ENCODE measurements at places on chromosomes 11 and 22.

GRCh38 chr22:48750826-48751440 is 1076.7 kb downstream of the BRD1 start:
- DNase-seq, result no peak

GRCh38 chr11:746289-747157 is 741 bp upstream of the TALDO1 start:
- DNase-seq, result no peak

- no peak for DNase-seq
Observed at GRCh38 chr11:121561240-121561639, 108.5 kb upstream of the SORL1-AS1 start.

DNA sequence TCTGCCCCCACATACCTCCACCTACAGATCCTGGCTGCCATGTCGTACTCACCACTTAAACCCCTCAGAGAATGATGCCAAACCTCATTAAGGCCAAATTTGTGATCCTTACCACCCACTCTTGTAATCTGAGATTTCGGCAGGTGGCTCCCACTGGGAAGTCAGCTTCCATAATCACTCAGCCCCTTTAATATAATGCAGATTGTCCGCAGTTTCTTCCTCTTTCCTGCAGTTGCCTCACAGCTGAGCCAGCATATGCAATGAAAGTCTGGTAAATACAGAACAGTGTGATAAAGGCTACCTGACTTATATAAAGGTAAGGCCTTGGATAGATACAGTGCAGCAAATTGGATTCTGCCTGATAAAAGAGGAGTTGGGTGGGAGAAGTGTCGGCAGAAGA is 515.2 kb upstream of the TENM4 start:
- DNase-seq, result no peak

- DNase-seq, result no peak
Observed at GRCh38 chr11:58567889-58568512, 7.7 kb downstream of the LPXN start.

GRCh38 chr11:97428247-97428790 is 1038.5 kb downstream of the JRKL start:
- DNase-seq, result no peak

- DNase-seq, result no peak
Observed at GRCh38 chr11:57276169-57276970, 39.3 kb upstream of the APLNR start.

GRCh38 chr11:117519590-117519989 is 191.9 kb downstream of the CEP164 start:
- DNase-seq, result no peak

DNA sequence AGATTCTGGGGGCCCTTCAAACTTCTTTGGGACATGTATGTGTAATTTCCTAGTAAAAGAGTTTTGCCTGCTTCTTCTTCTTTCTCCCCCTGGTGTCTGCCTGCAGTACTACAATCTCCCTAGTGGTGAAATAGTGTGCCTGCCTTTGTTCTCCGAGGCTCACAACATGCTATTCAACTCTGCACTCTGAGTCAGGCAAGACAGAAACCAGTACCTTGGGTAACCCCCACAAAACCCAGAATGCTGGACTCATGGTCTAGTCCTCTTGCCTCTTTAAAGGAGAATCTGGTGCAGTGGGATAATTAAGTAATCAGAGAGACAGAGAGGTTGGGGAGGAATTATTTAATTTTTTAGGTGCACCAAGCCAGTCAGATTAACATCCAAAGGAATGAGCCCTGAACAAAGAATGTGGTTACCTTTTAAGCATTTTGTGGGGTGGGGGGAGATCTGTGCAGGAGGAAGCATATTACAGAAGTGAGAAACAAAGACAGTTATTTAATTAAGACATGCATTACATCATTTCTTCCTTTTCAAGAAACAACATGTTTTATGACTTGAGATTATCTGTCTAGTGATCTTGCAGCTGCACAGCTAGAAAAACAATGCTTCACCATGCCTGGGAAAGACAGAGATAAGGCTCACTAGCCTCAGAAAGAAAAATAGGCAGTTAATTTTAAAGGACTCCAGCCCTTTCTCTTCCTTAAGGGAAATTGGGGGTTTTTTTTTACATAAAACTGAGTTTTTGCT is 11.0 kb upstream of the MS4A6A start:
- no peak for DNase-seq

DNA sequence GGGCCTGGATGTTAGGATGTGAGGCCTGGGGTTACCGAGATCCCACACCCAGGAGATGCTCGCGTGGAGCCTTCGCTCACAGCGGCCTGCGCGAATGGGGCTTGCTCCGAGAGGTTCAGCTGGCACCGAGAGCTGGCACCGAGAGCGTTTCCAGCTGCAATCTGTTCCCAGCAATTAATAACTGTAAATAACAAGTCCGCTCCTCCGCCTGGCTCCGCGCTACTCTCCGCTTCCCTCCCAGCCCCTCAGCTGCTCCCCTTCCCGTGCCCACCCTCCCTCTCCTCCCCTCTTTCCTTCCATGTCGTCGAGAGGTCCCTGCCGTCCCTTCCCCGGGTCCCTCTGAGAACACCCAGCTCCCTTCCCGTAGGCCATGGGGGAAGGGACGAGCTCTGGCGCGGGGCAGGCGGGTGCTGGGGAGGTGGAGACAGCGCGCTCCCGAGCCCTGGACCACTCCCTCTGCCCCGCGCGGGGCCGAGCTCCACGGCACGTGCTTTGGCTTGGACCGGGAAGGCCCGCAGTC is 110.8 kb downstream of the WNT7B start:
- DNase-seq, result no peak

- DNase-seq, result no peak
Observed at GRCh38 chr22:38501797-38502672, 4.1 kb downstream of the DDX17 start.

GRCh38 chr22:37431801-37432707 is 4.8 kb upstream of the ELFN2 start:
- DNase-seq, result no peak

DNA sequence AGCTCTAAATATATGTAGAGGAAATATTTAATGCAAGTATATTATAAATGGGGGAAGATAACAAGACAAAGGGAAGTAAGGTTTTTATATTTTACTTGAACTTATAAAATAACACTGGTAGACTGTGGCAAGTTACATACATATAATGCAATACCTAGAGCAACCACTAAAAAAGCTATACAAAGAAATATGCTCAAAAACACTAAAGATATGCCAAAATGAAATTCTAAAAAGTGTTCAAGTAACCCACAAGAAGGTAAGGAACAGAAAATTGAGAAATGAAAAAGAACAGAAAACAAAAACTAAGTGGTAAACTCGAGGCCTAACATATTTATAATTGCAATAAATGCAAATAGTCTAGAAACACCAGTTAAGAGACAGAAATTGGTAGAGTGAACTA is 32.5 kb downstream of the BTG4 start:
- no peak for DNase-seq

GRCh38 chr22:39546889-39547586 is 14.5 kb upstream of the RPS19BP1 start:
- DNase-seq, result no peak

DNA sequence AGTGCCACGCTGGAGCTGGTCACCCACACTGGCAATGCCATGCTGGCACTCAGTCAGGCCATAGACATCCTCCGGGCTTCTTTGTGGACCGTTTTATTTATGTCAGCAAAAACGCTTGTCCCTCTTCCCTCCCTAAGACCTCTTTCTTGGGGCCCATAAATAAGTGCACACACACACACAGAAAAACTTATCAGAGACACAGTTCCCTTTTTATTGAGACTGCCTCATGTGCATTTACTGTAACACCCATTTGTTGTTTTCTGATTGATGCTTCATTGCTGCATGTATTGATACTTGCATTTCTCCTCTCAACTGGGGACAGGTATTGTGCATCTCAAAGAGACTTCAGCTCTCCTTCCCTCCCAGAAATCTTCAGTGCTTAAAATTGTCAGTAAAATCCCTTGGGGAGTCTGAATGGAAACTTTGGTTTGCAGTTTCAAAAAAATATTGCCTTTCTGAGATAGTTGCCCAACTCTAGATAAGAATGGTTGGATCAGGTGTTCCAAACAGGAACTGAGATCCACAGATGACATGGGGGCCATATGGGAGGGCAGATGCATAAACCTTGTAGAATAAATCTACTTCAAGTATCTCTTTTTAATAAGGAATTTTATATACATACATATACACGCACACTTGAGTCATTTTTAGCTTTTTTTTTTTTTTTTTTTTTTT is 50.9 kb downstream of the PPP2R1B start:
- DNase-seq, result no peak

- DNase-seq, result no peak
Observed at GRCh38 chr11:10474551-10474950, 19.5 kb downstream of the AMPD3 start.

DNA sequence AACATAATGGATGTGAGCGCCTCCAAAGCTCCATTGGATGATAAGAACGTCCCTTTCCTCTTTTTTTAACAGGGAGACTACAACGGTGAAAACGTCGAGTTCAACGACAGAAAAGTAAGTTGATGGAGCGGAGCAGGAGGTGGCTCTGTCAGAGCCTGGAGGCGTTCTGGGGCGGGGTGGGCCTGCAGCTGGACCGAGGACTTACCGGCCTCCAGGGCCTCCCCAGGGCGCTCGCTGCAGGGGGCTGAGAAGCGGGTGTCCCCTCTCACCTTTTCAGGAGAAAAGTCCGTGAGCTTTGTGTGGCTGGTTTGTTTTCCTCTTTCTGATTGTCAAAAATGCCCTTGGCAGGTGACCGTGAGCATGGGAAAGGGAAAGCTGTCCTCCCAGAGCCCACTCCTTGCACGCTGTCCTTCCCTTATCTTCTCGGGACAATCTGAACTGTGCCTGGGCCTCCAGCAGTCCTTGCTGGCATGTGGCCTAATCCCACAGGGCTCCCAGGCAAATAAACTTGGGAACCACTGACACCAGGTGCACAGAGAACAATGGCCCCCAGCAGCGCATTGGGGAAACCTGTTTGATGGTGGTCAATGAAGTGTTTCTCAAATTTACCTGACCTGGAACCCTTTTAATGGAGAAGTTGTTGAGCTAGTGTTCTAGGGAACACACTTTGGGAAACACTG is 38.4 kb downstream of the ANO1 start:
- no peak for DNase-seq

DNA sequence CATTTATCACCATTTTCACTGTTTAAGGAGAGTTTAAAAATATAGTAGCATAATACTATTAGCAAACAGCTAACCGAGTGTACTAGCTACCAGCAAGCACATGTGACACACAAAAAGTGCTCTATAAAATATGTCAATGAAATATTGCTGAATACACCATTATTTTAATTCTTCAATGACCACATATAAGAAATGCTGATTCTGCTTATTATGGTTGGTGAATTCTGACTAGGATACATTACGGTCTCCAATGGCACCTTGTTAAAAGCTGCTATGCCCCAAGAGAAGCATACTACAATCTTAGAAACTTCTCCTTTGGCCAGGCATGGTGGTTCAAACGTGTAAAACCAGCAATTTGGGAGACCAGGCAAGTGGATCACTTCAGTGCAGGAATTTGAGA is 129.8 kb downstream of the MRTFA start:
- DNase-seq, result no peak

DNA sequence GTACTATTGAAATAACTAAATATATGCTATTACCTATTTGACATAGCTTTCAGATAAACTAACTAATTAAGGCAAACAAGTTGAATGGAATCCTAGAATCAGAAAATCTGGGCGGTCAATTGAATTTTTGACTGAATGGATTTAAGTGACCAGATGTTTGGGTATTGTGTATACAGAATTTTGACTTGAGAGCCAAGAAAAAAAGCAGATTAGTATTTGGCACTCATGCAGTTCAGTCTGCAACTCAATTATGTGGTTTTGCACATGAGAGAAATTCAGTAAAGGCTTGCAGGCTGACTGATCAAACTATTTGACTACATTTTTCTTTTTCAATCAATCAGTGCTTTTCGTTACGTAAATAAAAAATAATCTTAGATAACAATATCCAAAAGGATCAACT is 254.8 kb downstream of the GUCY1A2 start:
- no peak for DNase-seq

DNA sequence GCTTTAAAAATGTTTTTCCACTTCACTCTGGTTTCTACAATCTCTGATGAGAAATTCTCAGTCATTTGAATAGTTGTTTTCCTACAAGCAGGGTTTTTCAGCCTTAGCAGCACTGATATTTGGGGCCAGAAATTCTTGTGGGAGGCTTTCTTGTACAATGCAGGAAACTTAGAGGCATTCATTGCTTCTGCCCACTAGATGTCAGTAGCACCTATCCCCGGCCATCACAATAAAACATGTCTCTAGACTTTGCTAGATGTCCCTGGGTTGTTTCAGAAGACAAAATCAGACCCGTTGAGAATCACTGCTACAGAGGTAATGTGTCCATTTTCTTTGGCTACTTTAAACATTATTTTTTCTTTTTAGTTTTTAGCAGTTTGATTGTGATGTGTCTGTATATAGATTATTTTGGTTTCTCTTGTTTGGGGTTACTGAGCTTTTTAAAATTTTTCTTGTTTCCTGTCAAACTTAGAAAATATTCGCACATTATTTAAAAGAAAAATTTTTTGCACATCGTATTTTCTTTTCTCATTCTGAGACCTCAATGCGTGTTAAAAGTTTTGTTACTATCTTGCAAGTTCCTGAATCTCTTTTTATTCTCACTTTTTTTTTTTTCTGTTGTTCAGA is 60.8 kb upstream of the CCDC179 start:
- no peak for DNase-seq

DNA sequence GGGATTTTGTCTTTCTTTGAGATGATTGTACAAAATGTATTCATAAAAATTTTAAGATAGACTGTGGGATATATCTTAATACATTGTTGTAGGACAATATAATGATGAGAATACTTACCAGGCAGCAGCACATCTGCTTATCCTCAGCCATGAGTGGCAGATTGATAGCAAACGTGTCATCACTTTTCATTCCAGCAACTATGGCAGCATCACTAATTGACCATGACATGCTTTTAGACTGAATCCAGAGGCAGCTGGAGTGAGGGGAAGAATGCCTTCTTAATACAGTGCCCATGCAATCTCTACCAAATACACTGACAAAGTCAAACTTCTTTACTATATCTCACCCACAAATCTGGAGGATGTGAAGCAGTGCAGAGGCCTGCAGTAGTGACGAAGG is 755.2 kb upstream of the RAG2 start:
- no peak for DNase-seq

- no peak for DNase-seq
Observed at GRCh38 chr11:48107188-48107704, 109.4 kb upstream of the OR4B1 start.

DNA sequence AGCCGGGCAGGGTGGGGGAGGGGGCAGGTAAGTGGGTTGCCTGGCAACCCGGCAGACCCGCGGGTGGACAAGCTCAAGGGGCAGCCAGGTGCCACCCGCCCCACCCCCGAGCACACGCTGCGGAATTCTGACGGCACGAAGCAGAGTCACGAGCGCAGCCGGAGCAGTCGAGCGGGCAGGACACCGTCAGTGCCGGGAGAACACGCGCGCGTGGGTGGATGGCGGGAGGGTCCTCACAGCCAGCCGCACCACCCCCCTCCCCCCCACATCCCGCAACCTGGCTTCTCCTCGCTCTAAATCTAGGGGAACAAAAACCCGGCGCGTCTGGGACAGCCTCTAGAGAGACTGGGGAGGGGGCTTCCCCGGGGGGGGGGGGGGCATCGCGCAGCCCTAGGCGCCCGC is 133.1 kb upstream of the HSD17B12 start:
- DNase-seq, result no peak
